ENCODE measurements at places on chromosomes 7 and 10. TPM values are rescaled to one million over a fixed set of nuclear protein-coding genes. Genes with fewer than 3 reads are reported as not detected.

DNA sequence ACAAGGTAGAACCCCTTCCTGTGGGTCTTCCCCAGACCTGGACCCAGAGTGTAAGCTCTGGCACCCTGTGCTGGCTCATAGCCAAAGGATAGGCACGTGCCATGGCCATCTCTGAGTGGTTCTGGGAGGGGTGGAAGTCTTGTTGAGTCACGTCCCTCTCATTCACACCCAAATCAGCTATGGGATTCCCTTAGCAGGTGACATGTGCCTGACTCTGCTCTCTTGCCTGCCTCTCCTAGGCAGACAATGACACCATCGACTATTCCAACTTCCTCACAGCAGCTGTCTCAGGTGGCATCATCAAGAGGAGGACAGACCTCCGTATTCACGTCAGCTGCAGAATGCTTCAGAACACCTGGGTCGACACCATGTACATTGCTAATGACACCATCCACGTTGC lies 59.8 kb downstream of the C10orf120 start:
- no peak for DNase-seq

- no peak for DNase-seq
These were observed 96.4 kb downstream of the FAS start for GRCh38 chr10:89086801-89087521.

- no peak for DNase-seq
These were observed 138.4 kb downstream of the MDFIC start for GRCh38 chr7:115060095-115060870.

DNA sequence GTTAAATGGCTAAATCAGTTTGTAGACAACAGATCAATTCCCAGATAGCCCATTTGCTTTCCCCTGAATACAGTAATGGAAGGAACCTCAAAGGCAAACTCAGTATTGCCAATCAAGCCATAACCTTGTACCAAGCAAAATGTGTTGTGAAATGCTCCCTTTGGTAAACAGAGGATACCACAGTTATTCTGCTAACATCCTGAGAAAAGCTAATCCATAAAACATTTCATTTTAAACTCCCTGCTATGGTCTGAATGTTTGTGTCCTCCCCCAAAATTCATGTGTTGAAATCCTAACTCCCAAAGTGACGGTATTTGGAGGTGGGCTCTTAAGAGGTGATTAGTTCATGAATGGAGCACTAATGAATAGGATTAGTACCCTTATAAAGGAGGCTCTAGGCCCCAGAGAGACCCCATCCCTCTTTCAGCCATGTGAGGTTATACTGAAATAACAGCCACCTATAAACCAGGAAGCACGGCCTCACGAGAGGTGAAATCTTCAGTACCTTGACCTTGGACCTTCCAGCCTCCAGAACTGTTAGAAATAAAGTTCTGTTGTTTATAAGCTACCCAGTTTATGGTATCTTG lies 89.3 kb upstream of the RNF148 start:
- DNase-seq = no peak

GRCh38 chr10:102841827-102842345 lies 4.7 kb upstream of the CYP17A1 start:
- DNase-seq = no peak

DNA sequence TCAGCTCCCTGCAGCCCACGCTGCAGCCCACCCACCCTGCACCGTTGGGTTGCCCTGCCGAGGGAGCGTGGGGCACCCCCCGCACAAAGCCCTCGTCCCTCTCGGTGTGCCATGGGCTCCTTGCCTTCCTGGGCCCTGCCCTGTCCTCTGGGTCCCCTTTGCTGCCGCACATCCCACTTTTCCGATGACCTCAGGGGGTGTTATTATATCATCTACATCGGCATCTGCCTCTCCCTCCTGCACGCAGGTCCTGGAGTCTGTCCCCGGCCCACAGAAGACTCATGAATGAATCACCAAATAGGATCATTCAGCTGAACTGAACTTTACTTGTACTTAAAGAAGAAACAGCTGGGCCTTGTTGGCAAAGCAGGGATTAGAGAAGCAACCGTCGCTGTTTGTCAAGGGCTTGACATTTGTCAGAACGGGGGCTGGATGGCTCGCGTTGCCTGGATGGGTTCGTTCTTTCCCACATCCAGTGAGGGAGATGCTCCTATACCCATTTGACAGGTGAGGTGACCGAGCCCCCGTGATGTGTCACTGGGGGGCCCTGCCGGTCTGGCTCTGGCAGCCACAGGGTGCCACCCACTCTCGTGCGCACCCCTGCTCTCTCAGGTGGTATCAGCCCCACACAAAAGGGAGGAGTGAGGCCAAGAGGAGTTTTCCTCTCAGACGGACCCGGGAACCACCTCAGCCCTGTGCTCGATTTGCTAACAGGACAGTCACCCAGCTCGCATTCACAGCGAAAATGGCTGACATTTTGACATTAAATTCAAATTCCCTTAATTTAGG lies 58.6 kb upstream of the EBF3 start:
- DNase-seq = no peak

GRCh38 chr10:128115356-128115755 lies 10.9 kb downstream of the MKI67 start:
- no peak for DNase-seq

GRCh38 chr7:14720785-14721184 lies 181.8 kb downstream of the DGKB start:
- DNase-seq = no peak

- DNase-seq = no peak
These were observed 78.3 kb downstream of the ATRNL1 start for GRCh38 chr10:115171392-115171960.

- DNase-seq = no peak
These were observed 41.5 kb downstream of the PRF1 start for GRCh38 chr10:70561070-70561469.

Gene GNAT3
- not detected for polyA plus RNA-seq

Gene LDB3
- polyA plus RNA-seq = 1.2 TPM

Gene CAV1
- 32.1 TPM for polyA plus RNA-seq

Gene A1CF
- polyA plus RNA-seq = 6.4 TPM

Gene LANCL2
- 27.3 TPM for polyA plus RNA-seq

Gene PCLO
- polyA plus RNA-seq = 10.3 TPM
